Mesenchymal stem cell (in vitro differentiated cells and primary cell): ENCODE measurements at places on chromosomes 1 and 21.
A peak's percentile ranks its signal among the peaks of the same experiment; 100 is the strongest.

- DNase-seq: no peak
These were observed 44.8 kb downstream of the LHX9 start for GRCh38 chr1:197961933-197962332.

- no peak for DNase-seq
These were observed 21.3 kb downstream of the SLC9C2 start for GRCh38 chr1:173581383-173582079.

- DNase-seq: peak; percentile 84
These were observed at the start of gene SV2A for GRCh38 chr1:149917571-149918144. SV2A (minus strand) TSS chr1:149917844; CDS start chr1:149913840, 4,004 bp downstream.

- DNase-seq: no peak
These were observed 51.7 kb downstream of the HOOK1 start for GRCh38 chr1:59866462-59866861.

- no peak for DNase-seq
These were observed 139.1 kb downstream of the KAZN start for GRCh38 chr1:14737561-14738094.

DNA sequence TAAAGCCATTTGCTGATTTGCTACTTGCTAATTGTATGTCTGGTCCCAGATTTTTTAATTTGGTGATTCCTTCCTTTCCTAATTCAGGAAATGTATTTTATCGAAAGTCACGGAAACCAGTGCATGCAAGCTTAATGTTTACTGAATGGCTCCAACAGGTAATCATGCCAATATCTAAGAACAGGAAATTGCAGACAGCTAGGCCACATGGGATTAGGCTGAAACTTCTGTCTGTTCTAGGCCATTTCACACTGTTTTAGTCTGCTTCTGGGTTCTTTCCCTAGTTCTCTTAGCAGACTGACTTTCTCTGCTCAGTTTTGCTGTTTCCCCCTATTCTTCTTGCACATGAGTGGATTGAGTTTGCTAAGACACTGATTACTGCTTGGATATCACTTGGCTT is 111.4 kb downstream of the NTNG1 start:
- no peak for DNase-seq

- DNase-seq: no peak
These were observed 199.1 kb downstream of the PTPRC start for GRCh38 chr1:198838022-198838342.

DNA sequence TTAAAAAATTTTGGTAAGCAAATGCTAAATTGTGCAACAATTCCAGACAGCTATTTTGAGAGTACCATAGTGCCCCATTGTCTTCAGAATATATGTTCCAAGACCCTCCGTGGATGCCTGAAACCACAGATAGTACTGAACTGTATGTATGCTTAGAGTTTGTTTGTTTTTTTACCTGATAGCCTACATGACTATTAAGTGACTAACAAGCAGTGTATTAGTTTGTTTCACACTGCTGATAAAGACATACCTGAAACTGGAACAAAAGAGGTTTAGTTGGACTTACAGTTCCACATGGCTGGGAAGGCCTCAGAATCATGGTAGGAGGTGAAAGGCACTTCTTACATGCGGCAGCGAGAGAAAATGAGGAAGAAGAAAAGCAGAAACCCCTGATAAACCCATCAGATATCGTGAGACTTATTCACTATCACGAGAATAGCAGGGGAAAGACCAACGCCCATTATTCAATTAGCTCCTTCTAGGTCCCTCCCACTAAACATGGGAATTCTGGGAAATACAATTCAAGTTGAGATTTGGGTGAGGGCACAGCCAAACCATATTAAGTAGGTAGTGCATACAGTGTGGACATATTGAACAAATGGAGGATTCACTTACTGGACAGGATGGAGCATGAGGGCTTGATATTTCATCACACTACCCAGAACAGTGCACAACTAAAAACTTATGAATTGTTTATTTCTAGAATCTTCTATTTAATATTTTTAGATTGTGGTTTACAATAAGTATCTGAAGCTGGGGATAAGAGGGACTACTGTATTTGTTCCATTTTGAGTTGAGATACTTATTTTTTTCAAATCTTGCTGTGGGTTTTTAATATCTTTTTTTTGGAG is 78.5 kb downstream of the LHX9 start:
- DNase-seq: no peak

DNA sequence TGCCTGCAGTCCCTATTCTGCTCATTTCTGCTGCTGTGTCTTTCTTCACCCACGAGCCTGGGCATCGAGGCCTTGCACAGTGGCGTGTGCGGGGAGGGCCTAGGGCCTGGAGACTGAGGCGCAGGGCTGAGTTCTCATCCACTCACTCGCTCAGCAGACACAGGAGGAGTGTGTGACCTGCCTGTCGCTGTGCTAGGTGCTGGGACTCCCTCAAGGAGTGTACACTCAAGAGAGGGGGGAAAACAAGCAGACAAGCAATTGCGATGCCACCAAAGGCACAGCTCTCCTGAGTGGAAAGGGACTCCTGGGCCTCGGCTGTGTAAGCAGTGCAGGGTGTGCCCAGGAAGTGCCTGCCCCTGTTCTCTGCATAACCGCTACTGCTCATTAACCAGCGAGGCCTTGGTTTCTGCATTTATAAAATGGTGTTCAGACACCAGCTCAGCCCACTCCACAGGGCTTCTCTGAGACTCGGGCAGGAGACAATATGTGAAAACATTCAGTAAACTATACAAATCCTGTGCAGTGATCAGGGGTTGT is 4.2 kb downstream of the RD3 start:
- no peak for DNase-seq

GRCh38 chr1:89884718-89885596 is 64.1 kb downstream of the LRRC8D start:
- DNase-seq: peak; percentile 49

GRCh38 chr1:177311586-177311985 is 140.8 kb downstream of the BRINP2 start:
- no peak for DNase-seq

- no peak for DNase-seq
These were observed 304.3 kb downstream of the MATN1 start for GRCh38 chr1:30418939-30419720.

DNA sequence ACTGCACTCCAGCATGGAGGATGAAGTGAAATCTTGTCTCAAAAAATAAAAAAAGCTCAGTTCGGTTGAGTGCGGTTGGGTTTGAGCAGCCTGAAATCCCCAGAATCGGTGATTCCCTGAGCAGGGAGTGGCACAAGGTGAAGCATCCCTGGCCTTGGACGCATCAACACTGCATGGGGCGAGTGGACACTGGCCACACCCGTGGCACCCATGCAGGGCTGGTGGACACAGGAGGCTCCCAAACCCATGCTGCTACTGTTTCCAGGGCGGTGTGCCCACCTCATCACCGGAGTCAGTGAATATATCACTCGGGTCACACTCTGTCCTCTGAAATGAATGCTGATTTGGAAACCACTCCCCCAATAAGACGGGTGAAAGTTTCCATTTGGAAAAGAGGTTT is 53.4 kb upstream of the ACTRT2 start:
- no peak for DNase-seq

DNA sequence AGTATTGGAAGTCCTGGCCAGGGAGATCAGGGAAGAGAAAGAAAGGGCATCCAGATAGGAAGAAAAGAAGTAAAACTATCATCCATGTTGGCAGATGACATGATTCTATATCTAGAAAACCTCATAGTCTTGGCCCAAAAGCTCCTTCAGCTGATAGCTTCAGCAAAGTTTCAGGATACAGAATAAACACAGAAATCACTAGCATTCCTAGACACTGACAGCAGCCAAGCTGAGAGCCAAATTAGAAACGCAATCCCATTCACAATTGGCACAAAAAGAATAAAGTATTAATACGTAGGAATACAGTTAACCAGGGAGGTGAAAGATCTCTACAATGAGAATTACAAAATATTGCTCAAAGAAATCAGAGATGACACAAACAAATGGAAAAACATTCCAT is 44.6 kb downstream of the ZFYVE9 start:
- DNase-seq: no peak

GRCh38 chr1:193181985-193182384 is 4.4 kb downstream of the B3GALT2 start:
- DNase-seq: no peak

GRCh38 chr1:10841118-10841517 is 44.7 kb upstream of the CASZ1 start:
- DNase-seq: no peak

DNA sequence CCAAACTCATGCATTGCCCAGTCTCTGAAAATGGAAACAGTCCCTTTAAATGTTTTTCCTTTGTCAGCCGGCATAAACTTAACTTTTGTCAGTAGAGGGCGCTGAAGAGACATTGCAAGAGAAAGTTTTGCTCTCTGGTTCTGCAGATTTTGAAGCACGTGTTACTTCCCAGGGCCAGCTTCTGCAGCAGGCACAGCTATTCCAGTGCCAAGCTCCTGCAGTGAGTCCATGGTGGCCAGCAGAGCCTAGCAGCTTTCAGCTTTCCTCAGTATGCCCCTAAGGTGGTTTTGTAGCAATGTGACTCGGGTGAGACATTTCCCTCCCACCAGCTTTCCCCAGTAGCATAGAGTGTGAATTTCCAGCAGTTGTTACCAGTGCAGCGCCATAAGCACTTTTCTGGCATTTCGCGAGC is 2.6 kb upstream of the IFI44L start:
- DNase-seq: peak; percentile 76

DNA sequence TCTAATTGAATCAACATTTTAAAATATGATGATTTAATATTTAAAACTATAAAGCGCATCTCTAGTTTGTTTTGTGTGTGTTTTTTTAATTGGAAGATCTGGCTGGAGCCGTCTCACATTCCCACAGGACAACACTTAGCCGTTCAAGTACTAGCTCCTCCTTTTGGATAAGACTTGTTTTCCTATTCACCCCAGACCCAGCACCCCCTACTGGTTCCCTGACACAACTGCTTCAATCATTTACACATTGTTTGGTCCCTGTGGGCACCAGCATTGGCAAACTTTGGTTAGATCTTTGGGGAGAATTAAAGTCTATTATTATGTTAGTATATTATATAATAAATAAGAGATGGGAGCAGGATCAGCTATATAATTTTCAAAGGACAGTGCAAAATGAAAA is 34.5 kb downstream of the TYW3 start:
- DNase-seq: peak; percentile 1

GRCh38 chr1:209455145-209455544 is 128.4 kb upstream of the CAMK1G start:
- DNase-seq: peak; percentile 59

GRCh38 chr1:37305108-37305507 is 169.3 kb upstream of the ZC3H12A start:
- no peak for DNase-seq

DNA sequence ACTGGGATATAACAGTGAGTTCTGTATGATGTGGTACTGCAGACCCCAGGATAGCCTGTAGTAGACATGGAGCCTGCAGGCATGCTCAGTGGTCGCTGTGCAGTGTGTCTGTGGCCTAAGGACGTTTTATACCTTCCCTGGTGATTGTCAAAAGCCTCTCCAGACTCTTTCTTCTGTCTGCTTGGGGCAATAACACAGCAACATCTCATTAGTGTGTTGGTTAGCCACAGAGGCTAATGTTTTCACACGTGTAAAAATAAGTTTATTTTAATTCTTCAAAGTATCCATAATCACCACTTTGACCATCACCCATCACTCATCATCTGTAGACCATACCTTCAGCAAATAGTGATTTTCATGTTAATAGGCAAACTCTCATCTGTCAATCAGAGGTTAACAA is at the start of gene KRTAP24-1:
KRTAP24-1 (minus strand) TSS at position 101 of the 400 bp plus-strand sequence; CDS start at position 83, 18 bp downstream.
- DNase-seq: no peak

DNA sequence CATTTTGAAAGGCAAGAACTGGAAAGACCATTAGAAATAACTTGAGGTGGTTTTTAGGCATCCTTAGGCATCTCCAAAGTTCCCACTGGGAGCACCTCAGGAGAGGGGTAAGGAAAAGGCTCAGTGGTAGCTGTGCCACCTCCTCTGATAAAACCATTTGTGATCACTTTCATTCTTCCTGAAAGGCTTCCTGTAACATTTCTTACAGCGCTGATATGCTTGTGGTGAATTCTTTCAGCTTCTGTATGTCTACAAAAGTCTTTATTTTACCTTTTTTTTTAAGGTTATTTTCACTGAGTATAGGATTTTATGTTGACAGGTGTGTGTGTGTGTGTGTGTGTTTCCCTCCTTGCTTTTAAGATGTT is 54.8 kb downstream of the VANGL2 start:
- no peak for DNase-seq

DNA sequence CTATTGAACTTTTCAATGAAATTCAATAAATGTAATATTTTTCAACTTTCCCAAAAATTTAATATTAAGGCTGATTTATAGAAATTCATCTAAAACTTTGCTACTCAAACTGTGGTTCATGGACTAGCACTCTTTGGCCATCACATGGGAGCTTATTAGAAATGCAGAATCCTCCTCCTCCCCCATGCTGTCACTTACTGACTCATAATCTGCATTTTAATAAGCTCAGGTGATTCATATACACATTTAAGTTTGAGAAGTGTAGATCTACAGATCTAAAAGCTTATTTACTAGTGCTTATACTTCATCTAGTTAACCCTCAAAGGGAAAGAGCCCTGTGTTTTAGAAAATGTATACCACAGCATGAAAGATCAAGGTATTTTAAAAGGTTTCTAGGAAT is 84.3 kb downstream of the HS2ST1 start:
- no peak for DNase-seq

DNA sequence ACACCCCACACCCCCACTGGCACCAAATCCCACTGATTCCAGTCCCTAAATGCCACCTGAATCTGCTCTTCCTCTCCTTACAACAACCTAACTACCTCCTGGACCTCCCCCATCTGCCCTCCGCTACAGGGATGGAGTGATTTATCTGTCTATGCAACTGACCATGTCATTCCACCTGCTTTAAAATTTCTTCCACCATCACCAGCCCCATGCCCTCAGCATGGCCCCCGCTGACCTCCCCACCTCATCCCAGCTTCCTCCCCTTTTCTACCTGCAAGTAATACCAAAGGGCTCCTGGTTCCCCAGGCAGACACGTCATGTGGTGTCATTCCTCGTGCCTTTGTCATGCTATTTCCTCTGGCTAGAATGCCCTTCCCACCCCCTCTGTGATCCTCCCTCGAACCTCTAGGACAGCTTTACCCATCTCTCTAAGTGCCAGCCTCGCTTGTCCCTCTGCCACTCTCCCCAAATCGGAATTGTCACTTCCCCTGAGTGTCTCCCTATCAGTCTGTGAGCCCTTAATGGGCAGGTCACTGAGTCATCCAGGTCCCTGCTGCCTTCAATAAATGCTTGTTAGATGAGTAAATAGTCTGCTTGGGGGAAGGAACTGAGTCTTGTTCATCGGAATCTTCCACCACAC is 3.7 kb downstream of the GJB4 start:
- no peak for DNase-seq

- DNase-seq: peak; percentile 43
These were observed 12.9 kb downstream of the PTPRU start for GRCh38 chr1:29249170-29249691.
